ENCODE measurements at places on chromosomes 16 and 17. TPM values are rescaled to one million over a fixed set of nuclear protein-coding genes. Genes with fewer than 3 reads are reported as not detected.

GPR179 gene
- total RNA-seq = not detected

RMI2 gene
- 4.5 TPM for total RNA-seq

CLEC18B gene
- total RNA-seq = 0.56 TPM

TBC1D3 gene
- not detected for total RNA-seq

SEPTIN1 gene
- total RNA-seq = not detected

ST6GALNAC1 gene
- not detected for total RNA-seq

ABCA6 gene
- 17.1 TPM for total RNA-seq

VASN gene
- 77.5 TPM for total RNA-seq

HCRT gene
- total RNA-seq = not detected

BAHCC1 gene
- 3.5 TPM for total RNA-seq

RND2 gene
- 0.28 TPM for total RNA-seq

HP gene
- total RNA-seq = 0.28 TPM

KRT32 gene
- total RNA-seq = not detected

LUC7L gene
- 37.4 TPM for total RNA-seq

ACSM5 gene
- total RNA-seq = 0.19 TPM

SYT17 gene
- total RNA-seq = under 0.01 TPM

ZNF624 gene
- 5.1 TPM for total RNA-seq

ADGRG3 gene
- not detected for total RNA-seq

FBXO39 gene
- 0.56 TPM for total RNA-seq

C17orf50 gene
- total RNA-seq = not detected

MT1E gene
- total RNA-seq = 365 TPM

GAS7 gene
- 0.38 TPM for total RNA-seq

Measured in regular cardiac myocyte (primary cell).